ENCODE measurements at places on chromosomes 1 and 21.

DNA sequence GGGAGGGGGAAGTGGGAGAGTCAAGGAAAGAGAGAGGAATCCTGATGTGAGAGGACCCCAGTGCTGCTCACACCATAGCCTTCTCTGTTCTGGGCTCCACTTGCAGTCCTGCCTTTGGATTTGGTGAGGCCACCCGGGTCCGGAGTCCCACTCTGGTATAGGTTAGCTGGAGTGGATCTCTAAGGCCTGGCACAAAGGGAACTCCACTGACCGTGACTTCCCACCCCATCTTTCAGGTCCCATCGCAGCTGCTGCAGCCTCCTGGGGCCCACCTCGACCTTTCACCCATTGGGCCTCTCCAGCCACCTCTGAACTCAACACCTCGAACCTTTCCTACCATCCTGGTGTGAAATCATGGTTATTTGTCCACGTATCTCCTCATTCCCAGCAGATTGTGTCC, 324.4 kb downstream of the MATN1 start:
- DNase-seq: no peak

- DNase-seq: peak; percentile 90
Measured at GRCh38 chr1:3900150-3900968, at the start of gene C1orf174. Gene C1orf174, minus strand, starts transcription at chr1:3900272. Its CDS starts 86 bp downstream, at chr1:3900186.

- DNase-seq: no peak
Measured at GRCh38 chr1:78284354-78284753, 206.4 kb upstream of the PTGFR start.

- DNase-seq: no peak
Measured at GRCh38 chr21:45254460-45254930, 33.2 kb downstream of the POFUT2 start.

DNA sequence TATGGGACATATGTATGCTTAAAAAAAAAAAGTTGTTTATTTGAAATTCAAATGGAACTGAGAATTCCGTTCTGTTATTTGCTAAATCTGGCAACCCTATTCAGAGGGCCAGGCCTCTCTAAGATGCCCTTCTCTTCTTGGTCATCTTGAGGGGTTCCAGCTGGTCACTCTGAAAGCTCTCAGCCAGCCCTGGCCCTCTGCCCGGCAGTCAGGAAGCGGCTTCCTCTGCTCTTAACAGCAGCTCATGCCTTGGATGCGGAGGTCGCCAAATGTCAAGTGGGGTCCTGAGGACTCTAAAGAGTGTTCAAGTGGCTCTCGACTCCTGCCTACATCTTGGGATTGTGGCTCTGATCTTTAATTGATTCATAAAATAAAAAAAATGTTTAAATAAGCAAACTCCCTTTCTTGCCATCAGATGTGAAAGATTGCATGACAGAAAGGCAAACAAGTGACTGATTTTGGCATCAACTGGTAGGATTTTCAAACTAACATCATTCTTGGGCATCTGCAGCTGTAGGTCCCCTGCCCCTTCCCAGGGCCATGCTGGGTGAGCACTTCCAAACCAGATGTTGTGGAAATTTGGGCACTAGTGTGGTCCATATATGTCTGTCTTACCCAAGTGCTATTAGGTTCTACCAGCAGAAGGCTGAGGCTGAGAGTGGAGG, 130.8 kb downstream of the PRDM2 start:
- no peak for DNase-seq

- no peak for DNase-seq
Measured at GRCh38 chr1:232626452-232626851, 3.5 kb downstream of the SIPA1L2 start.

DNA sequence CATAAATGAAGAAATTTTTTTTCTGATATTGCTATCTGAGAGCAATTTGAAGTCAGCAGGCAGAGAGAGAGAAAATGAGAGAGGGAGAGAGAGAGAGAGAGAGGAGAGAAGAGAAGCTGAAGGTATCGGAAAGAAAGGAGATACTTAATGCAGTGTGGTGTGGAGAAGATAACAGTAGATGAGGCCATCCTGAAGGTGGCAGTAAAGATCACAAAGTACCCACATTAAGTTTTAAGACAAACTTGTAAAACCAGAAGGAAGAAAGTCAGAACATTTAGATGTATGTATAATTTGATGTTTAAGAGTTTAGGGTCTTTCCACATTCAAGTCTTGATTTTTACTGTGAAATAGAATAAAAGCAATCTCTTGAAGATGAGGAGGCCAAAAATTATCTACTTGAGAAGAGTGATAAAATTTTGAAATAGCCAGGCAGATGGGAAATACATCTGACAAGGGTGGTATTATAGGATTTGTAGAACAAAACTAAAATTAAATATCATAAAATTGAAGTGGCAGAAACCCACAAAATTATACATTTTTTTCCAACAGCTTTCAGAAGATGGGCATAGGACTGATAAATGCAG, 1753.4 kb downstream of the MRPL39 start:
- DNase-seq: no peak

DNA sequence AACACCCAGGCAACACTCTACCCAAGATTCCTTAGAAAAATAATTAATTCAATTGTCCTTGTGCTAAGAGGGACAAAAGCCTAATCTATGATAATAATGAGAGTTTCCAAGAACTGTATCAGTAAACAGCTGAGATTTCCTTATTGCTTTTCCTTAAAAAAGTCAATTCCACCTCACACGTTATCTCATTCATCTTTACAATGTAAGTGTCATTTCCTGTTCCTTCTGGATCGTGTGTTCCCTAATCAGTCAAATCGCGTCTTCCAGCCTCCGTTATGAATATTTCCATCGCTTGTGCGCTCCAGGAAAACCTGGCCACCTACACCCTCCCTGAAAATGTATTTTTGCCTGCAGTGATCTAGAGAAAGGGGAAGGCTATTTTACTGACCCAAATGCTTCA, 23.9 kb upstream of the CLDN17 start:
- DNase-seq: no peak

DNA sequence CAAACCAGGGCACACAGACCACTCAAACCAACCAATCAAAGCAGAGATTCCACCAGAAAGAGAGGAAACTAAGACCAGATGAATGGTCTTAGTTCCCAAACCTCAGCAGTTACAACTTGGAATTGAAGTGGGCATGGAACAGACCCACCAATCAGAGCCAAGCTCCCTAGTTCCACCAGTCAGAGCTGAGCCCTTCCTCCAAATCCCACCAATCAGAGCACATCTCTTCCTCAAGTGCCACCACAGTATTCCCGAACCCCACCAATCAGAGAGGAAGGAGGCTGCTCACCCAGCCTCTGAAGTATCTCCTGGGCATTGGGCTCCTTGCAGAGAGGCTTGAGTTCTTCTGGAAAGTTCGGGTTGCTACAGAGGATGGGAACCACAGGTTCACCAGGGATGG, 1.4 kb downstream of the GUCA2A start:
- DNase-seq: no peak

DNA sequence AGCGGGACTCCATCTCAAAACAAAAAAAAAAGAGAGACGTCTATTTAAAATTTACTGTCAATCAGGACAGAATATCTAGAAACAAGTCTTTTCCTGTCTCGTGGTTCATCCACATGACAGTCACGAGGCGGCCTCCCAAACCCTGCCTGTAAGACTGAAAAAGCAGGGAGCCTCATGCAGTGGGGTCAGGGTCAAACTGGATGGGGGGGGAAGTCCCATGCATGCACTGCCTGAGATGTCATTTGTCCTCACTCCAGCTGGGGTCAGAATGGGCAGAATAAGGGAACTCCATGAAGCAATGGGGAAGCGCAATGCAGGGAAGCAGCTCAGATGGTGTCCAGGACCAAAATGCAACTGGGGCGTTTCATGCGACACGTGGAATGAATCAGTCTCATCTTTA, 85.5 kb downstream of the PIK3CD start:
- no peak for DNase-seq

Data from iPS DF 19.7 (cell line).